ENCODE measurements at places on chromosomes 3 and 15. TPM values are rescaled to one million over a fixed set of nuclear protein-coding genes. Genes with fewer than 3 reads are reported as not detected.

DNA sequence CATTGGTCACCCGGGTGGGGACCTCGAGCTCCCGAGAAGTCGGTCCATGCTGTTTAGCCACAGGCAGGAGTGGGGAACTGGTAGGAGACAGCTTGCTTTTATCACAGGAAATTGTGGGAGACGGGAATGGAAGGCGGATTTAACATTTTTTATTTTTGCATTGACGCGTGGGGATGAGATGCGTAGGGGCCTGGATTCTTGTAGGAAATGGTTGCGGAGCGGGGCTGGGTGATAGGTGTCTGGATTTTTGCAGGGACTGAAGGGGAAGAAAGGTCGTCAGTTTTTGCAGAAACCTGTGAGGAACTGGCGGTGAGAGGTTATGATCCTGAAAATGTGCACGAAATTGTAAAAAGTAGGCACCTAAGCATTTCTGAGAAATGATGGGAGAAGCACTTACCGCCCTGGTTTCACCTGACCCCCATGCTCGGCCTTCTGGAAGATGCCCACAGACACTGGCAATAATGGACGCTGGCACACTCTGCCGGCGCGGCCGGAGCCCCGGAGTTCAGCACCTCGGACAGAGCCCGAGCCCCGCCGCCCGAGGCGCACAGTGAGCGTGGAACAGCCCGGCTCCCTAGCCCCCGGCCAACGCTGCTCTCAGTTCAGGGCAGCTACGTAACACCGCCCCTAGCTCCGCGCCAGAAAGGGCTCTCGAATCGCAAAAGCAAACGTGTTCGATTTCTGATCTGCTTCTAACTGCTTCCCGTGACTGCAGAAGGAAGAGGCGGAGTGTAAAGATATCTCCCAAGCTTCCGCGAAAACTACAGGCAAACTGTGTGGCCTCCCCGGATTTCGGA, 928 bp downstream of the ANKRD34C start:
- no peak overlapping the region for H3K27ac ChIP-seq
- H3K36me3 ChIP-seq: no peaks in the 10 kb centered on the region
- H3K4me1 ChIP-seq: no peaks in the 10 kb centered on the region
- no peak overlapping the region for H3K4me3 ChIP-seq

- H3K27ac ChIP-seq: no peak overlapping the region
- no peaks in the 10 kb centered on the region for H3K4me1 ChIP-seq
- DNase-seq: no peak
- H3K4me3 ChIP-seq: no peak overlapping the region
These were observed 8.8 kb upstream of the FAM240A start for GRCh38 chr3:46603446-46604046.

GRCh38 chr15:95972041-95972553, 358.4 kb upstream of the NR2F2 start:
- no peaks in the 10 kb centered on the region for H3K4me1 ChIP-seq
- no peak overlapping the region for H3K27ac ChIP-seq
- no peaks in the 10 kb centered on the region for H3K27me3 ChIP-seq
- H3K4me3 ChIP-seq: no peak overlapping the region

DNA sequence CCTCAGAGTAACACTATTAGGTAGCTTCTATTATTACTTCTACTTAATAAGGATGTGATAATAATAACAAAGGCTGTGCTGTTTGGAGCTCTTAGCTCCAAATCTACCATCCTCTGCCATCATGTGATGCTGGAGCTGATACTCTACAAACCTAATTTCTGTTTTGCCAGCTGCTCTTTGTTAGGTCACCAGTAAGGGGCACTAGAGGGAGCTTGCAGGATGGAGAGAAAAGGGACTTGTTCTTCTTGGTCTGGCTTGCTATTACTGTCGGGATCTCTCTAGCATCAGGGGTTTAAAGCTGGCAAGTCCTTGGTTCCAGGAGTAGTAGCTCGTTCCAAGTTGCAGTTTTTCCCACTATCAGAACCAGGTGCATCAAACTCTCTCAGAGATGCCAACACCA, 194.9 kb upstream of the KBTBD8 start:
- no peaks in the 10 kb centered on the region for H3K36me3 ChIP-seq
- H3K4me1 ChIP-seq: peaks cover 9% of the 10 kb centered on the region
- H3K27ac ChIP-seq: no peak overlapping the region
- no peaks in the 10 kb centered on the region for H3K27me3 ChIP-seq

GRCh38 chr3:139654637-139655365, 23.0 kb downstream of the NMNAT3 start:
- no peaks in the 10 kb centered on the region for H3K36me3 ChIP-seq
- H3K27ac ChIP-seq: no peak overlapping the region
- peaks cover 22% of the 10 kb centered on the region for H3K4me1 ChIP-seq
- H3K4me3 ChIP-seq: no peak overlapping the region

GRCh38 chr15:43908516-43909050, 81.8 kb downstream of the WDR76 start:
- no peak overlapping the region for H3K27ac ChIP-seq
- no peaks in the 10 kb centered on the region for H3K4me1 ChIP-seq
- no peak for DNase-seq
- H3K36me3 ChIP-seq: no peaks in the 10 kb centered on the region

GRCh38 chr3:194243172-194243837, 107.4 kb downstream of the HES1 start:
- no peak overlapping the region for H3K27ac ChIP-seq
- H3K4me1 ChIP-seq: no peaks in the 10 kb centered on the region
- no peaks in the 10 kb centered on the region for H3K36me3 ChIP-seq
- no peak for DNase-seq
- no peak overlapping the region for H3K4me3 ChIP-seq

DNA sequence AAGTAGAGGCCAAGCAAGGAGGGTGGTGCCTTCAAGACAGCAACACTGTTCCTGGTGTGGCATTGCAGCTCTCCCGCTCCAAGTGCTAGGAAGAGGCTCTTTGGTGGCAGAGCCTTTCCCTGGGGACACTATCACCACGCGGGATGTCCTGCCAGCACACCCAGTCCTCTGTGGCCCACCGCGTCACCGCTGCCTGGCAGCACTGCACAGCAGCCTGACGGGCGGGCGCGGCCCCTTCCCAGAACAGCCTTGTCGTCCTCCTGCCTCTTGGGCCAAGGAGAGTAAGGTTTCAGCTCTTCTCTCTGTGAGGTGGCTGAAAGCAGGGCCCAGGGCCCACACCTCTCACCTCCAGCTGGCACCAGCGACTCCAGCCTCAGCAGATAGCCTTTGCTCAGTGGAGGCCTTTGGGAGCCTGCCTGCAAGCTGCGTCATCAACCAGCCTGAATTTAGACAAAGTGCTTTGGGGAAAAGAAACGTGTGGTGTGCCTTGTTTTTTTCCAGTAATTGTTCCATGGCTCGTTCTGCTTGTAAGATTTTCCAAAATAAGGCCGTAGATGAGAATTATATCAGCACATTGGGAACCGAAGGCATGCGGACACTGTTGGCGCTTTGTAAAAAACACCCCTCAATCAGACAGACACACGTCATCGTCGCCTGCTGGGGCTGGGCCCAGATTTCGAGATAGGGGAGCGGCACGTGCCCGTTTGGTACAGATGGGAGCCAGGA, 65.0 kb downstream of the AAGAB start:
- H3K27me3 ChIP-seq: no peaks in the 10 kb centered on the region
- H3K4me1 ChIP-seq: peaks cover 32% of the 10 kb centered on the region

GRCh38 chr3:148711981-148712666, 14.4 kb downstream of the AGTR1 start:
- no peak overlapping the region for H3K27ac ChIP-seq
- no peaks in the 10 kb centered on the region for H3K4me1 ChIP-seq
- no peak overlapping the region for H3K4me3 ChIP-seq
- H3K36me3 ChIP-seq: no peaks in the 10 kb centered on the region
- no peaks in the 10 kb centered on the region for H3K27me3 ChIP-seq

- no peaks in the 10 kb centered on the region for H3K4me1 ChIP-seq
- peak; percentile 88 for DNase-seq
- no peak overlapping the region for H3K4me3 ChIP-seq
- no peak overlapping the region for H3K27ac ChIP-seq
These were observed 29.7 kb upstream of the STRIT1 start for GRCh38 chr3:155323063-155323666.

- no peak for DNase-seq
- H3K27ac ChIP-seq: no peak overlapping the region
- no peaks in the 10 kb centered on the region for H3K27me3 ChIP-seq
- H3K4me3 ChIP-seq: no peak overlapping the region
These were observed 68.3 kb upstream of the TBC1D5 start for GRCh38 chr3:17810759-17811158.

DNA sequence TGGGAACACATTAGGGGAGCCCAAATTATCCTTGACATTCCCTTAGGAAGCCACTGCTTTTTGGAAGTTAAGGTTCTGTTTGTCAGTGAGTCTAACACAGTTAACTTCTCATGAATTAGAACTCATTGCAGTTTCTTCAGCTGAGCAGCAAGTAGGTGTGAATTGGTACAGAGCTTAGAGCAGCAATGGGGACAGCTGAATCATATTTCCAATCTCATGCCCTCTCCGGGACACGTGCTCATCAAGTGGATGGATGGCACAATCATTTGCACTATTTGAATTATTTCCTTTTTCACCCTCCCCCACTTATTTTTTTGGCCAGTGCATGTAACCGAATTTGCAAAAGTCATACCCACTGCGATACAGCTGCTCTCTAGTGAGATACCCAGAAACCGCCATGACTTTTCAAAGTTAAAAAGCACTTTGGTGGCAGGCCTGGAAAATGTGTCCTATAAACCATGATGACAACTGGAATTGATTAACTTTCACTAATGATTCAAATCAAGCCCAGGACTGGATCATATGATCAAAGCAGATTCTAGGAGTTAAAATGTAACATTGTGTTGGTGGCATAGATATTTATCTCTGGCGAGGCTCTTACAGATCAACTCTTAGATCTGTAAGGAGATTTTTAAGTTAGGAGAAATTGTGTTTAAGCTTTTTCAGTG, 76.4 kb downstream of the EBLN2 start:
- H3K27me3 ChIP-seq: no peaks in the 10 kb centered on the region
- no peaks in the 10 kb centered on the region for H3K4me1 ChIP-seq
- H3K27ac ChIP-seq: no peak overlapping the region
- no peak overlapping the region for H3K4me3 ChIP-seq

- H3K4me1 ChIP-seq: no peaks in the 10 kb centered on the region
- no peaks in the 10 kb centered on the region for H3K36me3 ChIP-seq
- DNase-seq: no peak
- H3K4me3 ChIP-seq: no peak overlapping the region
- no peaks in the 10 kb centered on the region for H3K27me3 ChIP-seq
- H3K27ac ChIP-seq: no peak overlapping the region
These were observed 506.9 kb upstream of the NECTIN3 start for GRCh38 chr3:110564674-110565073.

DNA sequence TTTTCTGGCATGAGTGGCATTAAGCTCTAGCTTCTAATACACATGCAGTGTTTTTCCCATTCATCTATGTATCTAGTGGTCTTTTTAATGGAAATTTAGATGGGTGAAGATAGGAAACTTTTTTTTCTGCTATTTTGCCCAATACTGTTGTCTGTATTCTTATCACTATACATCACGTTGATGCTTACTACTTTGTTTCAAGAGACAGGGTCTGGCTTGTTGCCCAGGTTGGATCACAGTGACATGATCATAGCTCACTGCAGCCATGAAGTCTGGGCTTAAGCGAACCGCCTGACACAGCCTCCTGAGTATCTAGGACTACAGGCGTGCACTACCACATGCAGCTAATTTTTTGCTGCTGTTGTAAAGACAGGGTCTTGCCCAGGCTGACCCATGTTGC, 84.6 kb downstream of the PEAK1 start:
- no peaks in the 10 kb centered on the region for H3K4me1 ChIP-seq
- no peak overlapping the region for H3K4me3 ChIP-seq
- no peaks in the 10 kb centered on the region for H3K27me3 ChIP-seq
- no peak for DNase-seq
- H3K27ac ChIP-seq: no peak overlapping the region
- no peaks in the 10 kb centered on the region for H3K36me3 ChIP-seq

DNA sequence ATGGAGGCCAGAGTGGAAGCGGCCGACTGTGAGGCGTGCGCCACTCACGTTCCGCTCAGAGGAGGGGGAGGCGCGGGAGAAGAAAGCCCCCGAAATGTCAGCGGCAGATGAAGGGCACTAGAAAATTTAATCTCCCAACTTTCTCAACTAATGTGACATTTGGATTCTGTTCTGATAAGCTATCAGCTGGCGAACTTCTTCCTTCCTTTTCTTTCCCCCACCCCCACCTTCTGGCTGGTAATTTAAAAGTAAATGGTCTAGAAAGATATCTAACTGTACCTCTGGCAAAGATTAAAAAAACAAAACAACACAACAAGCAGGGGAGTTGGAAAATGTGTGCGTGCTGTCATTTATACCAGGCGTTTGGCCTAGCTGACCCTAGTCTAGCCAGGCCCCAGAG, 26.4 kb upstream of the TMEM115 start:
- no peak overlapping the region for H3K27ac ChIP-seq
- no peaks in the 10 kb centered on the region for H3K27me3 ChIP-seq
- H3K4me1 ChIP-seq: peaks cover 5% of the 10 kb centered on the region
- no peak for DNase-seq
- H3K4me3 ChIP-seq: no peak overlapping the region

GRCh38 chr3:9036404-9037131, 73.3 kb upstream of the RAD18 start:
- H3K4me1 ChIP-seq: no peaks in the 10 kb centered on the region
- no peaks in the 10 kb centered on the region for H3K36me3 ChIP-seq
- no peak overlapping the region for H3K4me3 ChIP-seq
- H3K27ac ChIP-seq: peak overlapping the region; percentile 35
- no peaks in the 10 kb centered on the region for H3K27me3 ChIP-seq

DNA sequence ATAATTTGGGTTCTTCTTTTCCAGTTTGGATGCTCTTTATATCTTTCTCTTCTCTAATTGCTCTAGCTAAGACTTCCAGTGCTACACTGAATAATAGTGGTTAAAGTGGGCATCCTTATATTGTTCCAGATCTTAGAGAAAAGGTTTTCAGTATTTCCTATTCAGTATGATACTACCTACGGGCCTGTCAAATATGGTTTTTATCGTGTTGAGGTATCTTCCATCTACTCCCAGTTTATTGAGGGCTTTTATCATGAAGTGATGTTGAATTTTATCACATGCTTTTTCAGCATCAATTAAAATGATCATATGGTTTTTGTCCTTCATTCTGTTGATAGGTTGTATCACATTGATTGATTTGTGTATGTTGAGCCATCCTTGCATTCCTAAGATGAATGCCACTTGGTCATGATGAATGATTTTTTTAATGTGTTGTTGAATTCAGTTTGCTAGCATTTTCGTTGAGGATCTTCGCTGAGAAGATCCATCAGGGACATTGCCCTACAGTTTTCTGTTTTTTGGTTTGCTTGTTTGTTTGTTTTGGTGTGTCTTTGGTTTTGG, 3.0 kb upstream of the LRRC34 start:
- no peak overlapping the region for H3K27ac ChIP-seq
- DNase-seq: no peak
- no peak overlapping the region for H3K4me3 ChIP-seq
- H3K27me3 ChIP-seq: no peaks in the 10 kb centered on the region
- peaks cover 24% of the 10 kb centered on the region for H3K4me1 ChIP-seq

GRCh38 chr3:113620091-113620490, 76.4 kb downstream of the USF3 start:
- H3K27me3 ChIP-seq: no peaks in the 10 kb centered on the region
- no peak overlapping the region for H3K27ac ChIP-seq
- H3K36me3 ChIP-seq: peaks cover 12% of the 10 kb centered on the region
- DNase-seq: no peak

Gene LCTL
- not detected for polyA plus RNA-seq

Gene NPAP1
- not detected for polyA plus RNA-seq

Gene ACY1
- 41.9 TPM for polyA plus RNA-seq

Gene TBC1D23
- 15.1 TPM for polyA plus RNA-seq

Gene PLAAT1
- polyA plus RNA-seq: 1.6 TPM

Measured in stomach (tissue), 19 donors.